ENCODE measurements at places on chromosomes 16 and 17.

DNA sequence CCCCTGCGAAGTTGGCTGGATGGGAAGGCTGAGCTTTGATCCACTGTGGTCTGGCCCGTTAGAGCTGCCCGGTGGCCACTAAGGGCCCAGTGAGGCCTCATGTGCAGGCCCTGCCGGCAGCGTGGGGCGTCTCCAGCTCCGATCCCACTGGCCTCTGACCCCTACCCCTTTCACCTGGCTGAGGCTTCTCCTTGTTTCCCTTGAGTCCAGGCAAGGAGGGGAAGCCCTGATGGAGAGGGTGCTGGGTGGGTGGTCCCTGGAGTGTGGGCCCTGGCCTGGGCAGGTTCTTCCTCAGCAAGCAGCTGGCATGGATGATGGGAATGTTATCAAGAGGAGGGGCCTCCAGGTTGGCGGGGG lies 356.8 kb downstream of the SEC14L1 start:
- DNase-seq, result no peak

- no peak for DNase-seq
Observed at GRCh38 chr16:73546341-73546845, 498.5 kb upstream of the ZFHX3 start.

- DNase-seq, result no peak
Observed at GRCh38 chr17:49439305-49439672, 24.6 kb upstream of the PHB1 start.

DNA sequence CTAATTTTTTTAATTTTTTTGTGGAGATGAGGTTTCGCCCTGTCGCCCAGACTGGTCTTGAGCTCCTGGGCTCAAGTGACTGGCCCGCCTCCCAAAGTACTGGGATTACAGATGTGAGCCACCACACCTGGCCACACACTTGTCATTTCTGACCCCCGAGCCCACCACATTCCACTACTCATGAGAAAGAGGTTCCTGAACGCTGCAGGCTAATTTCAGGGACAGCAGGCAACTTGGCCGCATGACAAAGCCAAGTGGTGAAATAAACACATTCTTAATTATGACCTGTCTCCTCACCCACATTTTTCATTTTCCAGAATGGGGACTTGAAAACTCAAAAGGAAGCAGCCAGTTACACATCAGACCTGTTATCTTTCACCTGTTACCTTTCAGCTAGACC lies 114.5 kb downstream of the ABCC6 start:
- no peak for DNase-seq

DNA sequence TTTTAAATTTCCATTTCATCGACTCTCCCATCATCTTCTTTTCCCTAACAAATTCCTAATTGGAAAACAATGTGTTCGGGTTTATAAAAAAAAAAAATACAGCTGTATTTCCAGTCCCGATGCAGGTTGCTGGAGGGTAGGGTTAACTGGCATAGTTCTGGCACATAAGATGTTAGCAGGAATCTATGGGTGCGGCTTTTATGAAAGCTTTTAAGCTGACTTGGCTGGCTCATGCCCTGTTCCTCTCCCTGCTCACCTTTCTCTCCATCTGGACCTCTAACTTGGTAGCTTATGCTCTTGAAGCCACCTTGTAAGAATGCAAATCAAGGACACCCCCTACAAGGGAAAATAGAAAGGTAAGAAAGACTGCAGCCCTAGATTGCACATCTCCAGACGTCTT lies 33.2 kb upstream of the KCNJ2 start:
- DNase-seq, result no peak

- peak; percentile 74 for DNase-seq
Observed at GRCh38 chr16:57277586-57277985, 6.9 kb downstream of the PLLP start.

DNA sequence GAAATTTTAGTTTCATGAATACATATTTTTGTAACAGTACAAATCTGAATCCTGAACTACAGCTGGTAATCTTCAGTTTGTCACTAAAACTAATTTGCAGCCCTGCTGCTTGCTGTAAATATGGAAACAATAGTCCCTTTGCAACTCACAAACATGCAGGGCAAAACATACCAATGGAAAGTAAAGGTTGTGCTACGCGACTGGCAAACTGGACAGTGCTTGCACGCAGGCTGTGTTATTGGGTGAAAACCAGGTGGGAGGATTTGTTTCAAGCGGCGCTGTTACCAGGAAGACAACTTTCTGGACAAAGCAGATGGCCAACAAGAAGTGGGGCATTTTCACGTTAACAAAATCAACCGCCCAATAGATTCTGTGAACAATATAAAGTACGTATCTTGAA lies 93.5 kb downstream of the CDYL2 start:
- DNase-seq, result no peak

Data from inflammatory macrophage treated with lipopolysaccharide for 4 hours (primary cell).